ENCODE measurements at places on chromosomes 3 and 15.

DNA sequence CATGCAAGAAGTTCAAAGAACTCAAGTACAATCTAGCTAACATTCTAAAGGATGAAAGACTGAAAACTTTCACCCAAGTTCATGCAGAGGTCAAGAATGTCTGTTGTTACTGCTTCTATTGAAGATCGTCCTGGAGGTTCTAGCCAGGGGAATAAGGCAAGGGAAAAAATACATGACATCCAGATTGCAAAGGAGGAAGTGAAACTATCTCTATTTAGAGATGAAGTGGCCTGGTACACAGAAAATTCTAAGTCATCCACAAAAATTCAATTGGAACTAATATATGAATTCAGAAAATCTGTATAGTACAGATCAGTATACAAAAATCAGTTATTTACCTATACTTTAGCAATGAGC, 693.0 kb downstream of the NR2F2 start:
- DNase-seq: no peak

DNA sequence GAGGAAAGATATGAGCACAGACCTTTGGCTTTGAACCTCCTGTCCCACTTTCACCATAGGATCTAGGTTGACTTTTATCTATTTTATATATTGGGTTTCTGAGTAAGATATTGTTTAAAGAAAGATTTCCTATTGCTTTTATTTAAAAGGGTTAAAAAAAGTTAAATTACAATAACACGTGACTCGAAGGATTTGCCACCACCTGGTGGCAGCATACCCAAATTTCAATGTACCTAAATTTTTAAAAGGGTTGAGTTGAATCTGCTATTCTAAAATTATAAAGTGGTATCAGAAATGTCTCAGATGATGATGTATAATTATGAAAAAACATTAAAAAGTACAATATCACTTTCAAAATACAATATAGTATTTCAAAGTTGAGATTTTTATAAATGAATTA, 368.4 kb downstream of the MECOM start:
- DNase-seq: no peak

GRCh38 chr3:186997473-186997939, 67.2 kb downstream of the ST6GAL1 start:
- DNase-seq: no peak

- DNase-seq: no peak
Observed at GRCh38 chr3:179446501-179446900, 4.8 kb downstream of the GNB4 start.

GRCh38 chr15:81809543-81809942, 236.3 kb downstream of the MEX3B start:
- DNase-seq: no peak

GRCh38 chr3:30357897-30358296, 248.5 kb upstream of the TGFBR2 start:
- no peak for DNase-seq

GRCh38 chr15:85314633-85315032, 65.8 kb upstream of the AKAP13 start:
- DNase-seq: no peak

- DNase-seq: no peak
Observed at GRCh38 chr3:78690766-78691165, 1077.0 kb downstream of the ROBO1 start.

Data from type B pancreatic cell (in vitro differentiated cells).